ENCODE measurements at places on chromosomes 6 and 20. TPM values are rescaled to one million over a fixed set of nuclear protein-coding genes. Genes with fewer than 3 reads are reported as not detected.
A peak's percentile ranks its signal among the peaks of the same experiment; 100 is the strongest.

Gene ADGRG6
- 0.77 TPM for total RNA-seq

Gene PTGIS
- not detected for total RNA-seq

Gene PNLDC1
- total RNA-seq = 0.87 TPM

Gene HLA-DQB1
- total RNA-seq = 5.3 TPM

Gene SLC17A2
- total RNA-seq = not detected

Gene DDRGK1
- 39.4 TPM for total RNA-seq

Gene SRSF12
- total RNA-seq = not detected

Gene TP53TG5
- total RNA-seq = 0.46 TPM

DNA sequence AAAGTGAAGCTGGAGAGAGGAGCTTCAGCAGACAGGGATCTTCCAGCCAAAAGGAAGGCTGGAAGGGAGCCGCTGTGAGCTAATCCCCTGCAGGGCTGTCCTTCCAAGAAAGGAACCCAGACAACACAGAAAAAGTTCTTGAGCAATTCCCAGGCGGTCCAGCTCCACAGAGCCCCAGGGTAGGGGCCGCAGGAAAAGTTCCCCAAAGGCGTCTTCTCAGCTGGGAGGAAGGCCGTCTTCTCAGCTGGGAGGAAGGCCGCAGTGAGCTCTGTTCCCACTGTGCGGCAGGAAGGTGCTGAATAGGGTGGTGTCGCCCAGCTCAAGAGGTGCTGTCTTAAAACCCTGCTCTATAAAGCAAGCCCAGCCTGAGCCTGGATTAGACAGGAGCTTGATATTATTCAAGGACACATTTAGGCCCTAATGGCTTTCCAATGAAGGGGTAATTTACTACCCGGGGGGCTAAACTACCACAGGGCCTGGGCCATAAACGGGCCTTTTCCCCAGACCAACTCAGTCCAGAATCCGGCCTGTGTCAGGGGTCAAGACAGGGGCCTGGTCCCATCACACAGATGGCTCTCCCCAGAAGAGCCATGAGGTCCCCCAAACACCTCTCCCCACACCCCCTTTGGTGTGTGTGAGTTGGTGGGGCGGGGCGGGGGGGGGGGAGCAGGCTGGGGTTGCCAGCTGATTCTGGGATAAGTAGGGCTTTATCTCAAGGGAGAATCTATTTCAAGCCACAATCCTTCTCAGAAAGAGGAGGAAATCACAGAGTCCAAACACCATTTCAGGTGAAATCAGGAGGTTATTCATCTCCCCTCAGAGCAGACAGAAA, 103.6 kb downstream of the NOL4L start:
- DNase-seq = no peak

GRCh38 chr6:62714112-62714511, 428.1 kb upstream of the KHDRBS2 start:
- no peak for DNase-seq

DNA sequence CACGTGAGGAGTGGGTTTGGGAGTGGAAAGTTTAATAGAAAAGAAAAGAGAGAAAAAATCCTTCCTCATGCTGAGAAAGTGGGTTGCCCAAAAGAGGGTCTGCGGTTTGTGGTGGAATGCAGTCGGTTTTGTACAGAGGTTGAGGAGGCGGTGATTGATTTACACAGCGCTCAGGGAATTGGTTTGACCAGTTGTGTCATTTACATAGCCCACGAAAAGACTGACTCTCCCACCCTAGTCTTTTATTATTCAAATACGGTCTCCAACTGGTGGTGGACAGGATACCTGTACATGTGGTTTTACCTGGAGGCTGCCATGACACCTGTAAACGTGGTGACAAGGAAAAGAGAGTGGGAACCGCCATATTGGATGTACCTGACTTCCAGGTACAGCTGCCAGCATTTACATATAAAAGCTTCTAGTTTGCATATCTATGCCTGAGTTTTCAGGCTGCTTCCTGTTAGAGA, 42.1 kb downstream of the HLA-DPB1 start:
- no peak for DNase-seq

- no peak for DNase-seq
These were observed 28.3 kb downstream of the DUSP22 start for GRCh38 chr6:320351-321157.

GRCh38 chr20:57312138-57312537, 17.5 kb upstream of the SPO11 start:
- no peak for DNase-seq

DNA sequence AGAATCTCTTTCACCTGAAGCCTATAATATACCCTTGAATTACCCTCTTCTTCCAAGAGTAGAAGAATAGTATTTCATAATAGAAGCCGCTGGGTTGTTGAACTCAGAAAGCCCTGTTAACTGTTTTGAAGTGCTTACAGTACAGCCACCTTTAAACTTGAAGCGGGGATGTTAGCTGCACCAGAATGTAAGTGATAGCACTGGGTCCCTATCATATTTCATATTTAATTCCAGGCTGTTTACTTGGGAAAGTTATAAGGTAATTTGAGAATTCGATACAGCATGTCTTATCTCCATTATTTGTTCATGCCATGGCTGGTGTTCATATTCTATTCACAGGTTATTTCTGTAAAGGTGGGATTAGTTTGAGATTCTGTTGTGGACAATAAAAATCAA, 63.5 kb upstream of the VSTM2L start:
- DNase-seq = no peak

GRCh38 chr6:142326540-142326939, 24.7 kb downstream of the ADGRG6 start:
- no peak for DNase-seq

DNA sequence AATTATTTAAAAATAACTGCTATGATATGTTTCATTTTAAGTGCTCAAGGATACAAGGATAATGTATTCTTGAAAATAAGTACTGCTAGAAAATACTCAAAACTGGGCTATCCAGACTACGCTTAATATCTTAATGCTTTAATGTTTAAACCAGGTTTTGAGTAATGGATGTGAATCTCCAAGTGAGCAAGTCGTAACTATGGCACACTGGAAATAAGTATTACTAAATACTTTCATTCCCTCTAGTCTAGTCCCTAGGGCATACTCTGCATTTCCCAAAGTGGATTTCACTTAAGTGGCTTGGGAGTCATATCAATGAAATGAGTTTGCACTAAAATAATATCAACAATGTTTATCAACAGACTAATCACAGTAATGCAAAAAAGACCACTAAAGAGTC, 48.1 kb downstream of the HMGCLL1 start:
- DNase-seq = no peak

DNA sequence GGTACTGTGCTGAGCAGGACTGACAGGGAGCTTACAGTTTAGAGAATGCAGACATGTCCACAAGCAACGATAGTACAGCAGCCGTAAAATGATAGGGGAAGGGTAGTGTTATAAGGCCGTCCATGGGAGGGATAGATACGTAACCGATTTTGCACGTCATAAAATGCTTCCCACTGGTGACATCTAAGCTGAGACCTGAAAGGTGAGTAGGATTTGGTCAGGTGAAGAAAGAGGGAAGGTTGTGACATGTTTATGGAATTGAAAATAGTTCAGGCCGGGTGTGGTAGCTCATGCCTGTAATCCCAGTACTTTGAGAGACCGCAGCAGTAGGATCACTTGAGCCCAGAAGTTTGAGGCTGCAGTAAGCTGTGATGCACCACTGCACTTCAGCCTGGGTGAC, 25.6 kb downstream of the SNX9 start:
- DNase-seq = no peak

GRCh38 chr6:16045238-16045637, 83.6 kb upstream of the MYLIP start:
- no peak for DNase-seq

- no peak for DNase-seq
These were observed 77.6 kb upstream of the RGS17 start for GRCh38 chr6:153208706-153209105.

- no peak for DNase-seq
These were observed 360.1 kb downstream of the PLCB1 start for GRCh38 chr20:8492173-8492572.

DNA sequence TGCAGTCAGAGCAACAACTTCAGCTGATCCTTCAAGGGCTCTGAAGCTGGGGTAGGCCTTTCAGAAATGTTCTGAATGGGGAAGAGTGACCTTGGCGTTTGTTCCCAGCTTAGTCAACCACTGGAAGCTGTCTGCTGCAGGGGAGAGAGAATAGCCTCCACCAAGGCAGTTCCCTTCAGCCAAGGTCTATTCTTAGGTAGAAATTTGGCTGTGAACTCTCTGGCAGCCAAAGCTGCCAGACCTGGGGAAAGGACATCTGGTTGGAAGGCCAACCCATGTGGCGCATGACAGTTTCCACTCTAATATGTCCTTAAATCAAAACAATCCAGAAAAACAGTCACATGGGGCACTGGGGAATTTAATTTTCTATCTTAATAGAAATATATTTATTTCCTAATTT, 60.1 kb downstream of the FBXO5 start:
- no peak for DNase-seq

DNA sequence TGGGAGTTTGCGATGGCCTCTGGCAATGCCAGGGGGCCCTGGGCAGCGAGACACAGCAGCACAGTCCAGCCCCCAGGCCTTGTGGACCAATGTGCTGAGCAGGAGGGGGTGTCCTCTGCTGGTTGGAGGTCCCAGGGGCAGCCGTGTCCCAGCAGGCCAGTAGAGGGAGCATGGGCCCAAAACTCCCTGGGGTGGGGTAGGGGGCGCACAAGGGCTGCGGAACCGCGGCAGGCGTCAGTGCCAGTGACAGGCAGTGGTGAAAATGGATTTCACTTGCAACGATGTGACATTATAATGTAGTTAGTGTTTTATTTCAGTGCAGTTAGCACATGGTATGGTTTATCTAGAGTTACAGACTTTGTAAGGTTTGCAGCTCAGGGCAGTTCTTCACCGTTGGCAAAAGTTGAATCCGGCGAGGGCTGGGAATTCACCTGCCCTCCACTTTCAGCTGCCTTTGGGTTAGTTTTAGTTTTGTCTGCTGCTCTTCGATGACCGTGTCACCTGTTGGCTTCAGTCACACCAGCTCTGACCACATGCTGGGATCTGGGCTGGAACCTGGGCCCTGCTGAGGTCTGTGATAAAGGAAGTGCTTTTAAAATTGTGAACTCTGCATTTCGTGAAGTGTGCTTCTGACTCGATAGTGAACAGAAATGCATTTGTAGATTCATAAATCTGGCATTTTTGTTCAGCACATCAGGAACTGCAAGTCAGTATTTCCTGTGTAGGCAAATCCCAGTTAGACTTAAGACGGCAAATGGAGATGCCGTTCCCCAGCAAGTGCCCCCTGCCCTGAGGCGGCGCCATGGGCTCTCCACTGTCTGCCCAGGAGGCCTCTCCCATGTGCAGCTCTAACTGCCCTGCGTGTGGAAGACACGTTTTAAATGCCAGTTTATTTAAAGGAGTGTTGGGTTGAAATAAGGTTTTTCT, 46.8 kb downstream of the PYGB start:
- peak; percentile 60 for DNase-seq

DNA sequence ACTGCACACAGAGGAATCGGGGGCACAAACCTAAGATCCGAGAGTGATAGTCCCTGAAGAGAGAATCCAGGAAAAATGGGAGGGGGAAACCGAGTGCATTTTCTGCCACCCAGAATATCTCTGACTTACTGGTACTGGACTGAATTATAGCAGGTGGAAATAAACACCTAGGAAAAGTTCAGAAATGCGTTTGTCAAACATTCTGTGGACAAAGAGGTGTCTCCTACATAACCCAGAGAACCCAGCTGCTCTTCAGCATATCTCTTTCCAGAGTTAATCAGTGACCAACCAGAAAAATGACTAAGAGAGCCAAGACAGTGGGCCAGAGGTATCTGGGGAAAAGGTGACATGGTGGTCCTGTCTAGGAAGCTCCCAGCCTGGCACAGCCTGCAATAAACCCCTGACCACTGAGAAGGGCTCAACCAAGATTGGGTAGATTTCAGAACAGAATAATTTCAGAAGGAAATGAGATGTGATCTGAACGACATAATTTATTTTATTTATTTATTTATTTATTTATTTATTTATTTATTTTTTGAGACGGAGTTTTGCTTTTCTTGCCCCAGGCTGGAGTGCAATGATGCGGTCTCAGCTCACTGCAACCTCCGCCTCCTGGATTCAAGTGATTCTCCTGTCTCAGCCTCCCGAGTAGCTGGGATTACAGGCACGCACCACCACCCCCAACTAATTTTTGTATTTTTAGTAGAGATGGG, 6.0 kb upstream of the VNN1 start:
- DNase-seq = no peak

GRCh38 chr20:49397525-49397924, 84.9 kb downstream of the KCNB1 start:
- DNase-seq = no peak

DNA sequence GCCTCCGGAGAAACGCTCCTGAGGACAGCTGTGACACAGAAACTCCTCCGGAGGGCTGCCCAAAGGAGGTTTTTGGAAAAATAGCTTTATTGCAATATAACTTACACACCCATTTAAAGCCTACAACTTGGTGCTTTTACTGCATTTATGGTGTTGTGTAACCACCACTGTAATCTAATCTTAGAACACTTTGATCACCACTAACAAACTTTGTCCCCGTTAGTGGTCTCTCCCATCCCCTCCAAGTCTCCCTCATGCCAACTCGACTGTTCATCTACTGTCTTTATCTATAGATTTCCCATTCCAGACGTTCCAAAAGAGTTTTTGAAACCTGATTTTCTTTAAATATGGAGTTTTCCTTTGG, 62.8 kb downstream of the SYNJ2 start:
- no peak for DNase-seq

DNA sequence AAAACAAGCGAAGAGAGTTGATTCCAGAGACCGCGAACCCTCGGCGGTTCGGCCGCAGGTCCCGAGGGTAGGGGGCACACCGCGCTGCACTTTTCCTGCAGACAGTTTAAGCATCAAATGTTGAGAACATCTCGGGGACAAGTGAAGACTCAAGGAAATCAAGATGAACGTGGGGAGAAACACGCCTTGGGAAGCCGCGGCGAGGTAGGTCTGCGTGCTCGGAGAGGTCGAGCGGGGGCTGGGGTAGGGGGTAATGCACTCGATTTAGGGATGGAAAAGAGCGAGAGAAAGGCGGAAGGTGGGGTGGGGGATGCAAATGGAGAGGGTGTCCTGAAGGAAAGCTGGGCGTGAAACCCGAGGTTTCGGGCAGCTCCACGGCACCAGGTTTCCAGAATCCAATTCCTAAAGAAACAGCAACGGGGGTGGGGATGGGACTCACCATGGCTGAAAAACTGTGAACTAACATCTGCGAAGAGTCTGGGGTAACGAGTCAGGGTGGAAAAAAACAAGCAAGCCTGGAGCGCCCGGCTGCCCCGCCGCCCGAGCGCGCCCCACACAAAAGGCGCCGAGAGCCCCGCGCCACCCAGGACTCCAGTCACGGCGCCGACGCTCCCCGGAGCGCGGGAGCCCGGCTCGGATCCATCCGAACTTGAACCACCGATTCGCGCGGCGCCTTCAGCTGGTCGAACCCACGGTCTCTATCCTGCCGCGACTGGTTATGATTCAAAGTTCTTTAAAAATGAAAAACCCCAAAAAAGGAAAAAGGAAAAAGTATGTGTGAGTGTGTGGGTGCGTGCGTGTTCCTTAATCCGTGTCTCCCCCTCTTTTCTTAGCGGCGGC, 3.5 kb downstream of the TFAP2A start:
- no peak for DNase-seq

All from naive thymus-derived CD4-positive, alpha-beta T cell (primary cell).